ENCODE measurements at places on chromosomes 11 and 22.

DNA sequence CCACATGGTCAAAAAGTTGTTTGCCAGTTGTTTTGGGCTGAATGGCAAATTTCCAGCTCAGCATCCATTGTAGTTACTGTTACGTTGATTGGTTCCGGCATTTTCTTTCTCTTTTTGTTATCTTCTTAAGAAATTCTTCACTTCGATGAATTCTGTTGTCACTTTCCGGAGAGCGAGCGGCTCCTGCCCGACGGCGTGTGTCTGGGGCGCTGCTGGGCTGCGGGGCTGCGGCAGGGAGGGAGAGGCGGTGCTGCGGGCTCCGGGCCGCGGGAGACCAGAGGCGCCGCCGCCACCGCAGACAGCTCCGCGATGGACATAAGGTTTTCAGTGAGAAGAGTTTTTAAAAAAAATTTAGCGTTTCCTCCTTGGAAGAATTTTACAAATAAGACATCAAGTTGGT lies 117.4 kb downstream of the RRM1 start:
- DNase-seq, result no peak

DNA sequence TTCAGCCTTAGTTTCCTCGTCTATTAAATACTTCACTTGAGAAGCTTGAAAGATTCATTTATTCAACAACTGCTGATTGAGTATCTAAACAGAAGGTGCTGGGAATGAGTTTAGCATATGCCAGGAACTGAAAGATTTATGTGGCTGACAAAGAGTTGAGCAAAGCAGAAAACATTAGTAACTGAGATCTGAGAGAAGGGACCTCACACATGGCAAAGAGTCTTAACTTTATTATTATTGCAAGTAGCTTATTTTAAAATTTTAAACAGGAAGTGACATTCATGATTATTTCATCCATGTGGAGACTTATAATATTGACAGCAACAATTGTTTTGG lies 133.6 kb downstream of the CASP12 start:
- no peak for DNase-seq

DNA sequence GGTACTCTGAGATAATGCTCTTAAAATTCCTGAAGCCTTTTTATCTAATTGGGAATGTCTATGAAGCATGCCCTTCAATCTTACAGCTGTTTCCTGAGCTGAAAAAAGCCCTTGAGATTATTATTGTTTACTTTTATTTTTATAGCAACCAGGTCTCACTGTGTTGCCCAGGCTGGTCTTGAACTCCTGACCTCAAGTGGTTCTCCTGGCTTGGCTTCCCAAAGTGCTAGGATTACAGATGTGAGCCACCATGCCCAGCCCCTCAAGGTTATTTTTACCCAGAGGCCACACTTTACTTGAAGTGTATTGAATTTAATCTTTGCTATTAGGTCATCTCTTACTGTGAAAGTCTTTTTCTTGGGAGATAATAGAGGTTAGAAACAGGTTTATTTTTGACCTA lies 7.0 kb upstream of the SWAP70 start:
- no peak for DNase-seq

GRCh38 chr11:105582497-105582896 lies 27.4 kb upstream of the GRIA4 start:
- DNase-seq, result no peak

DNA sequence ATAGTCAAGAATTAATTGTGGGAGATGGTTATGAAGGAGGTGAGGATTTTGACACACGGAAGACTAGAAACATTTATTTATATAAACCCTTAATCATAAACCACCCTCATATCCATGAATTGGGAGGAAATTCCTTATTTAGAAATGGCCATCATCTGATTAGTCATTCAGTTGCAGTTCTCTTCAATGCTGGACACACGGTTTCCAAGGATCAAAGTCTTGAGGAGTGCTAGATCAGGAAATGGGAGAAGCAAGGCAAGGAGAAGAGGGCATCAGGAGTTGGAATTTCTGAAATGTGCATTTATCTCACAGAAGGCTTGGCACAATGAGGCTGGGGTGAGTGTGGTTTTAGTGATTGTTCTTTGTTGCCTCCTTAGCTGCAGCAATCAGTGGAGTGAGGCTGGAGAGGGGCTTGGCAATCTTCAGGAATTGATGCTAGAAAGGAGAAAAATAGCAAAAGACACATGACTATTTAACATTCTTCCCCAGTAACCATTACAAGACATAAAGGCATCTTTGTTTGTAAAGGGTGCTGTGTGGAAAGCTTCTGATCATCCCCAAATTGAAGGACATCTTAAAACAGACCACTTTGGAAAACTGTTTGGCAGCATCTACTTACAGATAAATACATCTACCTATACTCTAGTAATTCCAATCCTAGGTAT lies 21.6 kb upstream of the GDPD4 start:
- no peak for DNase-seq

- peak; percentile 31 for DNase-seq
Observed at GRCh38 chr11:45665206-45665932, at the start of gene CHST1. TSS of gene CHST1 (minus strand) at chr11:45665622. CDS start at chr11:45650923, 14,699 bp downstream.

GRCh38 chr11:79441461-79441875 lies 638 bp upstream of the TENM4 start:
- DNase-seq, result no peak

- no peak for DNase-seq
Observed at GRCh38 chr11:67996051-67996450, 7.8 kb downstream of the UNC93B1 start.

- no peak for DNase-seq
Observed at GRCh38 chr11:44917741-44918140, 32.9 kb downstream of the TP53I11 start.

GRCh38 chr22:49140911-49141665 lies 686.6 kb downstream of the BRD1 start:
- no peak for DNase-seq

DNA sequence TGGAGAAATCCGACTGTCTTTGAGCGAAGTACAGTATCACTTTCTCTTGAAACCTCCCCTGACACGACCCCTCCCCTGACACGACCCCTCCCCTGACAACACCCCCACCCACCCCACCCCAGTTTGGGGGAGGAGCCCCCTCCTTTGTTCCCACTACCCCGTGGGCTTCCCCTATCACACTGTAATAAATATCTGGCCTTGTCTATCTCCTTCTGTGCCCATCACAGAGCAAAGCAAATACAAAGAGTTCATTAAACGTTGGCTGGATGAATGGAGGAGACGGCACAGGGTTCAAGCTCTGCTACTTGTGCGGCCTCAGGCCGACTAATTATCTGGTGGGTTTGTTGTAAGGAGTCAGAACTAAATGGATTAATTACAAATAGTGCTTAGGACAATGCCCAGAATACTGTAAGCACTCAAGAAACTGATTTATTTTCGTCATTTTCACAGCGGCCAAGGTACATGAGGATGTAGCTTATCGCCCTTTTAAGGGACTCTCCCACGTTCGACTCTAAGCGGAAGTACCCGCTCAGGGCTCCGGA lies 628 bp upstream of the GGA1 start:
- DNase-seq, result no peak

DNA sequence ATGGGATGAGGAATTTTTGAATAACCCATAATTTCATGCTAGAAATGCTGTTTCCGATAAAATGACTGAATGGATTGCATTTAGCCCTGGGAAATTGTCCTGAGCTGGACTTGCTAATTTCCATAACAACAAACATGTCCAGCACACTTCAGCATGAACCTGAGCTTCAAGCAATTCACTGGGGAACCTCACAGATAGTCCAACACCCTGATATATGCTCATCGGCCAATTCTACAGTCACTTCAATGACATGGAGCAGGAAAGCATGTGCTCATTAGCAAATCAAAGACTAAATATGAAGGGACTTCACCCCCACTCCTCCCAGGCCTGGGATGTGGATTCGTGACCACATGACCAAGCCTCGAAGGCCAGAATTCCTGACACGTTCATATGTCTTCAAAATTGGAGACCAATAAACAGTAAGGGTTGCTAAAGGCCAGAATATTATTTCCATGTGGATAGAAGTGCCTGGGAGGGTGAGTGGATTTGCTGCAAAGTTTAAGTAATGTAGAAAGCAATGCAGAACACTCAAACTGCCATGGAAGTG lies 131.9 kb downstream of the SLC1A2 start:
- DNase-seq, result no peak

DNA sequence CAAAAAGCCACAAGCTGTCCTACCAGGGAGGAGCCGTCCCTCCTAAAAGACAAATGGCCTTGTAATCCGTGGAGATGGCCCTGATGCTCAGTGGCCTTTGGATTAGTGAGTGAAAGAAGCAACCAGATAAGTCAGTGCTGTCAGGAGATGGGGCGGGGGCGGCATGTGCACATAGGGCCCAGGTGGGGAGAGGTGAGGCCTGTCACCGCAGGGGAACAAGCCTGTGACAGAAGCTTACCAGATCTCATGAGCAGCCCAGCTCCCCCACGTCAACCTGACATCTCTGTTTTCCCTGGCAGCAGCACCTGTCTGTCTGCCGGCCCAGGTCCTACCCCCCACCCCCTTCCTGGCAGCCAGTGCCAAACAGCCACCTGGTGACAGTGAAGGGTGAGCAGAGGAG lies 162.6 kb downstream of the BUD13 start:
- no peak for DNase-seq

DNA sequence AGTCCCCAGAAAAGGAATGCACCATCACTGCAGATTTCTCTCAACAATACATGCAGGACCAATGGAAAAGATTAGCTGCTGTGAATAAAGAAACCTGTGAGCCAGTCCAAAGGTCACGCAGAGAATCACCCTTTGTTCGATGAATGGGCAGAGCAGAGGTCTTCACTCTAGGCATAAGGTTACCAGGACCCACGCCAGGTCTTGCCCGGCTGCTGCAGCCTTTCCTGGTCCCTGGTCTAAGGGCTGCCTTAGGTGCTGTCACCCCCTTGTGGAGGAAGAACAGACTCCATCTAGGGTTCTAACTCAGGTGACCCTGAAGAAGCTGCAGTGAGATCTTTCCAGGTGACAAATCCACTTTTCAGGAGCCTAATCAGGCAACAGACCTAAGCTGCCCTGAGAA lies 29.0 kb upstream of the NAP1L4 start:
- no peak for DNase-seq

GRCh38 chr22:17380359-17381087 lies 11.3 kb downstream of the CECR2 start:
- DNase-seq, result no peak

DNA sequence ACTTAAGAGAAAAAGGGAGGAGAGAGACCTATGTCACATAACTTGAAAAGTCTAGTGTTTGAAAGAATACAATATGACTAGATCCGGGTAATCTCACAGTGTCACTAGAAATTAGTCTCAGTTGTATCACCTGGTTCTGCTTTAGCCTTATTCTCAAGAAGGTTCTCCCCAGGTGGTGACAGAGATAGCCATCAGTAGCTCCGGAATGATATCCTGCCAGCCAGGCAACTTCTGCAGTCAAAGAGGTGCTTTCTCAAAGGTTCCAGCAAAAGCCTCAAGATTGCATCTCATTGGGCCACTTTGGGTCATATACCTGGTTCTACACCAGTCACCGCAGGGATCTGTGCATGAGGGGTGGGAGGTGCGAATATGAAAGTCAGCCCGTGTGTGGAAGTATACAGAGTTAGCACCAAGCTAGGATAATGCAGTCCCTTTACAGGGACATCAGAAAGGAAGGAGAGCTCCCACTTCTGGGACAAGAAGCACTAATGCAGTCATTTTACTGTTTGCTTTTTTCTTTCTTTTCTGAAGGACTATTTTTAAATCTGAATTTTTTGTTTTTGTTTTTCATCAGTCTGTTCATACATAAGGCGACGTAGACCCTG lies 61.1 kb downstream of the CYB5R2 start:
- DNase-seq, result no peak

DNA sequence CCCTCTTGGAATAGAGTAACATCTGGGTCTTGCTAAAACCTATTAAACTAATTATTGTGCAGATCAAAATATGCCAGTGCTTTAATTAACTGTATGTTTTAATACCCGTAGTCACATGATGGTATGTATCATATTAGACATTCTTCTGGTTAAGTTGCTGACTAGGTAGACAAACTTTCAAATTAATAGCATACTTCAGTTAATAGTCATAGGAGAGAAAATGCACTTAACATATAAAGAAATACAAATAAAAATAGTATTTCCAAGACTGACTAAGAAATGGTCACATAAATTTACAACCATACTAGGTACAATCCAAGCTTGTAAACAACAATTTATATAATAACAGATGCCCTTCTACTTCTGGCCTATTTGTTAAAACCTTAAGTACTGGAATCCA lies 7.6 kb upstream of the EXPH5 start:
- DNase-seq, result no peak

DNA sequence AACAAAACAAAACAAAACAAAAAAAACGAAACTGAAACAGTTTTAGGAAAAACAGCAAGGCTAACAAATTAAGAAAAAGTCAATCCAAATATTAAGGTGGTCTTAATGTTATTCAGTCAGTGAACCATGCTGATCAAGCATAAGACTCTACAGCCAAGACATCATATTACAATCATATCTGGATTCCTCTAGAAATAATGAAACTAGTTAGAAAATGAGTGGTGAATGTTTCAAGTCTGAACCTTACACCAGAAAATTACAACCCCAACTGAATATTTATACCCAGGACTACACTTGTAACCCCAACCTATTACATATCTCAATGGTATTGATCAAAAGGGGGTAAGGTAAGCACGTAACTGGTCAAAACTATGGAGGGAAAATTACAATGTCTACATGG lies 48.8 kb downstream of the ACAT1 start:
- DNase-seq, result no peak

DNA sequence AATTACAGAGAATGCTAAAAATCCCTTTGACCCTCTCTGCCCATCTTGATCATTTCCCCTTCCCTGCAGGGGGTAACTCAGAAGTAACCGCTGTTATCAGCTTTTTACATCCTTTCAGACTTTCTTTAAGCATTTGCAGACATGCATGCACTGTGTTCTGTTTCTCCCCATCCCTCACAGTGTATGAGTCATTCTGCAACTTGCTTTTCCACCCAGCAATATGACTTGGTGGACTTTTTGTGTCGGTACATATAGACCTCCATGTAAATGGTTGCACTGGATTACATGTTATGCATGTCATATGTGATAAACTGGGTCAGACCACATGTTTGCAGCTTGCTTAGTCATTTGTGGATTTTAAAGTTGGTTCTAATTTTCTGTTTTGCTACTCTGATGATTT lies 87.7 kb upstream of the NECTIN1 start:
- no peak for DNase-seq

DNA sequence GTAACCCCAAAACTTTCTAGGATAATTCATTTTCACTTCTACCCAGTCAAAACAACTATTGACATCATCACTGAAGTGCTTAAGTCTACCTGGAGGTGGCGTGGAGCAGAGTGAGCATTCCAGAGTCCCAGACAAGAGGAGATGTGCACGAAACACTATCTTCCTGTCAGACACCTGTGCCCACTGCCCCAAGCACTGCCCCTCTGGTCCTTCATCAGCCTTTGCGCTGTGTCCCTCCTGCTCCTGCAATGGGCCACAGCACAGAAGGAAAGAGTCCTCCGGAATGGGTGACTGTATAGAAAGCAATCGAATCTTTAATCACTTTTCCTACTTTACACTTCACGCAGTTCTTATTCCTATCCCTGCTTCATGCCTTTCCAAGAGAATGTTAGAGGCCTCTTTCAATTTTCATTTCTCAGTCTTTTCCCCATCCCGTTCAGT lies 512 bp upstream of the GRIA4 start:
- DNase-seq, result no peak

- no peak for DNase-seq
Observed at GRCh38 chr11:33375688-33376311, 118.6 kb downstream of the HIPK3 start.
